ENCODE measurements at places on chromosomes 12 and 14. TPM values are rescaled to one million over a fixed set of nuclear protein-coding genes. Genes with fewer than 3 reads are reported as not detected.

The CCDC196 gene
- not detected for total RNA-seq

The SYCP3 gene
- 0.71 TPM for total RNA-seq

GRCh38 chr12:95529693-95530225 is 21.5 kb downstream of the USP44 start:
- peaks cover 8% of the 10 kb centered on the region for H3K4me1 ChIP-seq
- H3K4me3 ChIP-seq = no peak overlapping the region
- no peaks in the 10 kb centered on the region for H3K36me3 ChIP-seq
- no peak for DNase-seq
- H3K27ac ChIP-seq = no peak overlapping the region
- H3K27me3 ChIP-seq = no peaks in the 10 kb centered on the region

DNA sequence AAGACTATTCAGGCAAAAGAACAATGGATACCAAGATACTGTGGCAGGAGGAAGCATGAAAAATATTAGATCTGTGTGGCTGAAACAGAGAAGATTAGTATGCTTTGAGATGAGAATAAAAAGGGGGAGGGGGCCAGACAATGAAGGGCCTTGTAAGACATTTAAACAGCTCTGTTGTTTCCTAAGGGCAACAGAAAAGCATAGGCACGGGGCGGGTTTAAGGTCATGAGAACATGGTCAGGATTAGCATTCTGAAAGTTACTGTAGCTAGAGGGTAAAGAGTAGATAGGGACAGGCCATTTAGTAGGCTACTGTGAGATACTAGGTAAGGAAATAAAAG is 18.6 kb downstream of the INTS13 start:
- no peaks in the 10 kb centered on the region for H3K27me3 ChIP-seq
- H3K4me3 ChIP-seq = no peak overlapping the region

- H3K4me3 ChIP-seq = no peak overlapping the region
- no peaks in the 10 kb centered on the region for H3K4me1 ChIP-seq
- no peaks in the 10 kb centered on the region for H3K27me3 ChIP-seq
- no peak for DNase-seq
- no peaks in the 10 kb centered on the region for H3K36me3 ChIP-seq
These were observed 31.8 kb downstream of the PPM1H start for GRCh38 chr12:62903151-62903550.

DNA sequence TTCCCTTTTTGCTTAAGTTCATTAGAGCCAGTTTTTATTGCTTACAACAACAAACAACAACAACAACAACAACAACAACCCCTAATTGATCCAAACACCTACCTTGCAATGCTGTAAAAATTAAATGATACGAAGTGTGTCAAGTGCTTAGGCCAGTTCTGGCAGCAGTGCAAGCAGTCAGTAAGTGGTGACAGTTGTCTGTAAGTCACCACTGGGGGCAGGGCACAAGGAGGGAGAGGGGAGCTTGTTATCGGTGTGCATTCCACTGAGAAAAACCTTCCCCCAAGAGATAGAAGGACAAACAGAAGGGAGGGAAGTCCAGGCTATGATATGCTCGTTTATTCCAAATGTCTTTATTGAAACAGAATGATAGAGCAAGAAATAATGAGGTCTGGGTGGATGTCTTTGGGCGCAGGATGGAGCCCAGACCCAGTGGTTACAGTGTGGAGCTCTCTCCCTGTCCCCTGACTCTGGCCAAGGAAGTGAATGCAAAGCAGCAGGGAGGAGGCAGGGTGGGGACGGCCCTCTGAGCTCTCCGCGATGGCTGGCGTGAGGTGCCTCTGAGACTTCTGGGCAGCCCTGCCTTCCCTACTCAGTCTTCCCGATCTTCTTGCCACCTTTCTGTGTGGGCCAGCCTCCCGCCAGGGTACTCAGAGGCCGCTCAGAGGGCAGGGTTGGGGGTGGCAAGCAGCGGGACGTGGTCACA is 6.5 kb downstream of the SLC22A17 start:
- no peak overlapping the region for H3K4me3 ChIP-seq
- peaks cover 7% of the 10 kb centered on the region for H3K27me3 ChIP-seq
- no peaks in the 10 kb centered on the region for H3K36me3 ChIP-seq
- DNase-seq = no peak
- no peak overlapping the region for H3K27ac ChIP-seq
- H3K4me1 ChIP-seq = no peaks in the 10 kb centered on the region

DNA sequence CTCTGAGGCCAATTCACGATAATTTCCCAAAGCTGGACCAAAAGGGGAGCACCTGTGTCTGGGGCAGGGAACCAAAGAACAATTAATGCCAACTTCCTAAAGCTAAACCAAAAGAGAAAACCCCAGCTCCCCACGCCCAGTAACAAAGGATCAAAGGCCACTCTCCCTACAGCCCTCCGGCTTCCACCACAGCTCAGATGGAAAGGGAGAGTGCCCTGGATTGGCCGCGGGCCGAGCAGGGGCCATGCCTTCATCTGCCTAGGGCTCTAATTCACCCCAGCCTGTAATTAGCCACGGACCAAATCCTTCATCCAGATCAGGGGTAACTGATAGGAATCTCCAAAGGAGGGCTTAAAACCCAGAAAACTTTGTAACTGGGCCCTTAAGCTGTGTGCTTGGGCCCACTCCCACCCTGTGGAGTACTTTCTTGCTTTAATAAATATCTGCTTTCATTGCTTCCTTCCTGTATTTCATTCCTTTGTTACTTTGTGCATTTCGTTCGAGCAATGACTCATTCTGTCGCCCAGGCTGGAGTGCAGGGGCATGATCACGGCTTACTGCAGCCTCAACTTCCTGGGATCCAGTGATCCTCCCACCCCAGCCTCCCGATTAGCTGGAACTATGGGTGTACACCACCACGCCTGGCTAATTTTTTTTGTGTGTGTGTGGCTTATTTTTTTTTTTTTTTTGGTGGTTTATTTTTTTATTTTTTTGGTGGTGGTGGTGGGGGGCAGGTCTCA is 65.5 kb upstream of the PPP4R3A start:
- no peak for DNase-seq
- H3K4me3 ChIP-seq = no peak overlapping the region
- H3K27ac ChIP-seq = no peak overlapping the region
- H3K36me3 ChIP-seq = no peaks in the 10 kb centered on the region
- H3K27me3 ChIP-seq = peaks cover 12% of the 10 kb centered on the region
- peaks cover 8% of the 10 kb centered on the region for H3K4me1 ChIP-seq

GRCh38 chr14:72714094-72714493 is 179.8 kb downstream of the DPF3 start:
- no peak overlapping the region for H3K4me3 ChIP-seq
- H3K4me1 ChIP-seq = no peaks in the 10 kb centered on the region
- no peaks in the 10 kb centered on the region for H3K27me3 ChIP-seq
- H3K36me3 ChIP-seq = no peaks in the 10 kb centered on the region
- H3K27ac ChIP-seq = no peak overlapping the region

- peak overlapping the region; percentile 52 for H3K4me3 ChIP-seq
- no peaks in the 10 kb centered on the region for H3K27me3 ChIP-seq
- no peak for DNase-seq
- H3K36me3 ChIP-seq = peaks cover 5% of the 10 kb centered on the region
These were observed 55.2 kb upstream of the CERS5 start for GRCh38 chr12:50222275-50222783.

DNA sequence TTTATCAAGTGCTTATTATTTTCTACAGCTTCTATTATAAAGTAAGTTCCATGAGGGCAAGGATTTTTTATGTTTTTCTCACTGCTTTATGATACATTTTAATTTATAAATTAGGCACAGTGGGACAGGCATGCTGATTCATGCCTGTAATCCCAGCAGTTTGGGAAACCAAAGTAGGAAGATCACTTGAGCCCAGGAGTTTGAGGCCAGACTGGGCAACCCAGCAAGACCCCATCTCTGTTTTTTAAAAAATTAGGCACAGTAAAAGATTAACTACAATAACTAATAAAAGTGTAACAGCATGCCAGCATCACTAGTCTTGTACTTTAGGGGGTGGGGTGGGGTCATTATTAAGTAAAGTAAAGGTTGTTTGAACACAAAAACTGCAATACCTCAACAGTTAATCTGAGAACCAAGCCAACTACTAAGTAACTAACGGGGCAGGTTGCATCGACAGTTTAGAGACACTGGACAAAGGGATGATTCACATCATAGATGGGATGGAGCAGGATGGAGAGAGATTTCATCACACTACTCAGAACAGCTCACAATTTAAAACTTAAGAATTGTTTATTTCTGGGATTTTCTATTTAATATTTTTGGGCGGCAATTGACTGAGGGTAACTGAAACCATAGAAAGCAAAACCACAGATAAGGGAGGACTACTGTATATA is 119.5 kb downstream of the PLEKHA5 start:
- H3K27me3 ChIP-seq = no peaks in the 10 kb centered on the region
- no peaks in the 10 kb centered on the region for H3K4me1 ChIP-seq
- no peaks in the 10 kb centered on the region for H3K36me3 ChIP-seq
- DNase-seq = no peak
- no peak overlapping the region for H3K27ac ChIP-seq
- no peak overlapping the region for H3K4me3 ChIP-seq

- DNase-seq = no peak
- no peaks in the 10 kb centered on the region for H3K36me3 ChIP-seq
- peaks cover 71% of the 10 kb centered on the region for H3K4me1 ChIP-seq
These were observed 41.1 kb downstream of the PSMA6 start for GRCh38 chr14:35333264-35333730.

Measured in lower lobe of right lung (tissue), 2 donors.